Naive thymus-derived CD8-positive, alpha-beta T cell (primary cell): ENCODE measurements at places on chromosomes 11 and 22. TPM values are rescaled to one million over a fixed set of nuclear protein-coding genes. Genes with fewer than 3 reads are reported as not detected.

KDM4E gene
- not detected for polyA plus RNA-seq

GRCh38 chr11:46976182-46976854, 39.8 kb downstream of the CSTPP1 start:
- H3K4me3 ChIP-seq, result no peak overlapping the region
- peaks cover 9% of the 10 kb centered on the region for H3K4me1 ChIP-seq
- no peak for DNase-seq
- no peaks in the 10 kb centered on the region for H3K36me3 ChIP-seq
- no peaks in the 10 kb centered on the region for H3K27me3 ChIP-seq

- H3K36me3 ChIP-seq, result no peaks in the 10 kb centered on the region
- no peak for DNase-seq
- H3K27ac ChIP-seq, result no peak overlapping the region
- peaks cover 17% of the 10 kb centered on the region for H3K4me1 ChIP-seq
- peaks cover 7% of the 10 kb centered on the region for H3K27me3 ChIP-seq
- H3K4me3 ChIP-seq, result peak overlapping the region; percentile 55
These were observed 68.6 kb downstream of the LRP5 start for GRCh38 chr11:68380786-68381622.

GRM5 gene
- polyA plus RNA-seq, result not detected

- H3K27ac ChIP-seq, result no peak overlapping the region
- H3K4me1 ChIP-seq, result peaks cover 12% of the 10 kb centered on the region
- DNase-seq, result no peak
- H3K4me3 ChIP-seq, result no peak overlapping the region
- H3K36me3 ChIP-seq, result no peaks in the 10 kb centered on the region
These were observed 3.8 kb upstream of the CAPN5 start for GRCh38 chr11:77062924-77063323.

DNA sequence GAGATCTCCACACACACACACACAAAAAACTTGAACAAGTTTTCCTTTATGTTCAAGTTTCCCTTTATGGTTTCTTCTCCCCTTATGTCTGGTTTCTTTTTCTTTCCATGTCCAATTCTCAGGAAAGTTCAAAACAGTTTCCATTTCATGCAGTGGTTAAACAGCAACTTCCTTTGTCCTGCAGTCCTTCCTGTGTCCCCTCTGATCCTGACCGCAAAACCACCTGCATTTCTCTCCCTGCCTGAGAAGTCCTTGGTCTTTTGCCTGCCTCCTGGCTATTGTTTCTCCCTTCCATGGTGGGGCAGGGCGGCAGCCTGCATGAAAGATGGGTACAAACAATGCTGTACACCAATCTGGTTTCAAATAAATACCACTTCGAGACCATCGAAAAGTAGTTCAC, 58.3 kb upstream of the SORL1 start:
- peaks cover 11% of the 10 kb centered on the region for H3K4me1 ChIP-seq
- H3K4me3 ChIP-seq, result no peak overlapping the region
- no peaks in the 10 kb centered on the region for H3K36me3 ChIP-seq
- no peaks in the 10 kb centered on the region for H3K27me3 ChIP-seq
- H3K27ac ChIP-seq, result no peak overlapping the region
- no peak for DNase-seq

DNA sequence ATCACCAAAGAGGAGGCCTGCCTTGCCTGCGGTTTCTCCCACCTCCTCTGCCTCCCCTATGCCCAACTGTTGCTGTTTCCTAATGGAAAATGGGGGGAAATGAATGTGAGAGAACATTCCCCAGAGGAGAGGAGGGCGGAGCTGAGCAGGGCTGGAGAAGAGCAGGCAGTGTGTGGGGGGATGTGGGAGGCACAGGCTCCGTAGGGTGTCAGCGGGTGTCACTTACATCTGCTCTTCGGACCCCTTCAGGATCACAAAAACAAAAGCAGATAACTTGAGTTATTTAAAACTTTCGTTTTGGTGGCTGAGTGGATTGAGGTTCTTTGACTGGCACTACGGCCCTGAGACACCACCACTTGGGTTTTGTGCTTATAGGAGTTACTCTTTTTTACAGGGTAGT, 93.8 kb downstream of the CEP164 start:
- DNase-seq, result no peak
- H3K27ac ChIP-seq, result no peak overlapping the region

DNA sequence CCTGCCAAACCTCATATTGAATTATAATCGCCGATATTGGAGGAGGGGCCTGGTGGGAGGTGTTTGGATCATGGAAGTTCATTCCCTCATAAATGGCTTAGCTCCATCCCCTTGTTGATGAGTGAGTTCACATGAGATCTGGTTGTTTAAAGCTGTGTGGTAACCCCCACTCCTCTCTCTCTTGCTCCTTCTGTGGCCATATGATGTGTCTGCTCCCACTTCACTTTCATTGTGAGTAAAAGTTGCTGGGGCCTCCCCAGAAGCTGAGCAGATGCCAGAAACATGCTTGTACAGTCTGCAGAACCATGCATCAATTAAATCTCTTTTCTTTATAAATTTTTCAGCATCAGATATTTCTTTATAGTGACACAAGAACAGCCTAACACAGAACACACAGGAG, 929.0 kb upstream of the FAT3 start:
- no peak for DNase-seq
- H3K4me1 ChIP-seq, result no peaks in the 10 kb centered on the region
- no peak overlapping the region for H3K4me3 ChIP-seq

DNA sequence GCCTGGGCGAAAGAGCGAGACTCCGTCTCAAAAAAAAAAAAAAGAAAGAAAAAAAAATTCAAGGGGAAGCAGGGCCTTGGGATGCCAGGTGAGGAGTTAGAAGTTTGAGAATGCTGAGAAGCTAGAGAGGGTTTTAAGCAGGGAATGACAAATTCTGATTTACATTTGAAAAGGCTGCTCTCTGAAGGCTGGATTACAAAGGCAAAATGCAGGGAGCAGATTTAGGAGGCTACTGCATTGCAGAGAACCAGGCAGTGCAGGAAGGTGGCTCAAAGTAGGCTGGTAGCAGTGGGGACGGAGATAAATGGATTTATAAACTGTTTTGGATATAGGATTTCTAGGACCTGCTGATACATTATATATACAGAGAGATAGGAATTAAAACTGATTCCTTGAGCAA, 66.6 kb downstream of the KCNC1 start:
- H3K4me3 ChIP-seq, result no peak overlapping the region
- H3K27ac ChIP-seq, result no peak overlapping the region
- no peak for DNase-seq

DNA sequence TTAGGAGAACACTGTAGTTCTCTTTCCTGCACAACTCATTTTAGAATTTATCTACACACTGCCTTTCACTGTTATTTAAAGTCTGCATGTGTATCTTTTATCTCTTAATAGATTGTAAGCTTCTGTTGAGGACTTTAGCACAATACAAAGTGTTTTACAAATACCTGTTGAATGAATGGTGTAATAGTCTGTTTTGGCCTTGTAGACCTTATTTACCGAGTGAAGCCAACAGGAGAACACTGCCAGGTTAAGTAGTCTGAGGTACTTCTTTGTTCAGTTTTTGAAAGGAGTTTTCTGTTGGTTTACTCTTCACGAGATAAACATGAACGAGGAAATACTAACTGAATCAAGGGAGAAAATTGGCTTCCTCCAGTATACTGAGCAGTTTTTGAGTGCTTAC, 31.0 kb downstream of the SIK2 start:
- peaks cover 6% of the 10 kb centered on the region for H3K36me3 ChIP-seq
- H3K27me3 ChIP-seq, result no peaks in the 10 kb centered on the region
- H3K4me1 ChIP-seq, result peaks cover 31% of the 10 kb centered on the region
- H3K4me3 ChIP-seq, result no peak overlapping the region
- no peak for DNase-seq

- peak overlapping the region; percentile 84 for H3K4me3 ChIP-seq
- H3K27ac ChIP-seq, result peak overlapping the region; percentile 97
- peaks cover 67% of the 10 kb centered on the region for H3K36me3 ChIP-seq
- H3K27me3 ChIP-seq, result no peaks in the 10 kb centered on the region
- peaks cover 17% of the 10 kb centered on the region for H3K4me1 ChIP-seq
These were observed 11.7 kb downstream of the PHRF1 start for GRCh38 chr11:587978-588380.

DNA sequence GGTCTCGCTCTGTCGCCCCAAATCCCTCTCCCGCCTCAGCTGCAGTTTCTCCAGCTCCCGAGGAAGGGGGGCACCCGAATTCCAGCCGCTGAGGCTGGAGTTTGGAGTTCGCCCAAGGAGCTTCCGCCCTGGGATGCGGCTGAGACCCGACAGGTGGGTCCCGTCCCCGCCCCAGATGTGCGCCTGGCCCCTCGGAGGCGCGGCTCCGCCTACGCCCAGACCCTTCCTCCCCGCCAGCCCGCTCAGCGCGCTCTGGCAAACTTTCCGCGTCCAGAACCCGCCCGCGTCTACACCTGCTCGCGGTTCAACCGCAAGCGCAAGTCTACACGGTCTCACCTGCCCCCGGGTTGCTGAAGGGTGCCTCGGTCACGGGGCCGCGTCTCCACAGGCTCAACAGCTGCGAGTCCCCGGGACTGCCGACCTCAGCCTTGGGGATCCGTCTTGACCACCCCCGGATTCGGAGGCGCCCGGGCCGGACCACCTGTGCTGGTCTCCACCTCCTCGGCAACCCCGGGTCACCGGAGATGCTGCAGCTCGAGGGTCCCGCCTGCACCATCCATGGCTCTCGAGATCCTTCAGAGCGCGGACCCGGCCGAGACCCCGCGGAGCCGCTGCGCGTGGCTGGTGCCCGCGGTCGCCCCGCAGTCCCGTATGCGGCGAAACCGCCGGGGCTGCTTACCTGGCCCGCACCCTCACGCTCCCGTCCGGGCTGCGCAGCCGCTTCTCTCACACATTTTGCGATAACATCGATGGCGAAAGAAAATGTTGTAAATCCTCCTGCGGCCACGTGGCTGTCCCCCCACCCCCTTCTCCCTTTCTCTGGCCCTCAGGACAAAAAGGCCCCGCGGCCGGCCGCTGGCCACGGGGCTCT, 63.6 kb downstream of the NFAM1 start:
- peak overlapping the region; percentile 88 for H3K4me3 ChIP-seq
- no peak for DNase-seq
- peaks cover 4% of the 10 kb centered on the region for H3K27me3 ChIP-seq
- peaks cover 17% of the 10 kb centered on the region for H3K4me1 ChIP-seq

- H3K27me3 ChIP-seq, result no peaks in the 10 kb centered on the region
- no peaks in the 10 kb centered on the region for H3K4me1 ChIP-seq
- no peak overlapping the region for H3K4me3 ChIP-seq
- no peak for DNase-seq
These were observed 97.8 kb downstream of the OSBP2 start for GRCh38 chr22:30792456-30792855.

- no peak for DNase-seq
- H3K27ac ChIP-seq, result peak overlapping the region; percentile 44
- H3K4me3 ChIP-seq, result peak overlapping the region; percentile 8
- peaks cover 24% of the 10 kb centered on the region for H3K4me1 ChIP-seq
- H3K36me3 ChIP-seq, result no peaks in the 10 kb centered on the region
- no peaks in the 10 kb centered on the region for H3K27me3 ChIP-seq
These were observed 62.2 kb upstream of the ADA2 start for GRCh38 chr22:17281440-17281841.

DNA sequence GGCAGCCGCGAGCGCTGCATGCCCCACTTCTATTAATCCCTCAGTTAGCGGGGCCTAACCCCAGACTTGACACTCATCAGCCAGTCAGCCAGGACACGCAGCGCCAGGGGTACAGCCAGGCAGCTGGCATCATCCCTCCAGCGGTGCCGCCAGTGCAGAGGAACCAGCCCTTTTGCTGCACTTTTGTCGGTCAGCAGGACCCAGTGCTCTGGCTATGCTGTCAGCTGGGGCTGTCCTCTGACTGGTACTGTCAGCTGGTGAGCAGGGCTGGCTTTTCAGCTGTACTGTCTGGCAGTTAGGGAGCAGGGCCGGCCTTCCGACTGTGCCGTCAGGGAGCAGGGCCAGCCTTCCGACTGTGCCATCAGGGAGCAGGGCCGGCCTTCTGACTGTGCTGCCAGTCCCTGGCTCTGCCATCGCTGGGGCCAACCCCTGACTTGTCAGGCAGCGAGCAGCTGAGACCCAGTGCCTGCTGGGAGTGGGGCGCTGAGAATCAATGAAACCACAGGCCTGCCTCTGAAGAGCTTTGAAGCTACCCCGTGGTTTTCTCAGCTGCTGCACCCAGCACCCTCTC, 115.4 kb downstream of the KIAA1671 start:
- peak overlapping the region; percentile 94 for H3K27ac ChIP-seq
- no peaks in the 10 kb centered on the region for H3K36me3 ChIP-seq
- no peaks in the 10 kb centered on the region for H3K27me3 ChIP-seq
- DNase-seq, result peak; percentile 68
- peaks cover 95% of the 10 kb centered on the region for H3K4me1 ChIP-seq

ZNF214 gene
- not detected for polyA plus RNA-seq

GRCh38 chr22:30161051-30161469, 80.8 kb downstream of the HORMAD2 start:
- H3K4me3 ChIP-seq, result no peak overlapping the region

DNA sequence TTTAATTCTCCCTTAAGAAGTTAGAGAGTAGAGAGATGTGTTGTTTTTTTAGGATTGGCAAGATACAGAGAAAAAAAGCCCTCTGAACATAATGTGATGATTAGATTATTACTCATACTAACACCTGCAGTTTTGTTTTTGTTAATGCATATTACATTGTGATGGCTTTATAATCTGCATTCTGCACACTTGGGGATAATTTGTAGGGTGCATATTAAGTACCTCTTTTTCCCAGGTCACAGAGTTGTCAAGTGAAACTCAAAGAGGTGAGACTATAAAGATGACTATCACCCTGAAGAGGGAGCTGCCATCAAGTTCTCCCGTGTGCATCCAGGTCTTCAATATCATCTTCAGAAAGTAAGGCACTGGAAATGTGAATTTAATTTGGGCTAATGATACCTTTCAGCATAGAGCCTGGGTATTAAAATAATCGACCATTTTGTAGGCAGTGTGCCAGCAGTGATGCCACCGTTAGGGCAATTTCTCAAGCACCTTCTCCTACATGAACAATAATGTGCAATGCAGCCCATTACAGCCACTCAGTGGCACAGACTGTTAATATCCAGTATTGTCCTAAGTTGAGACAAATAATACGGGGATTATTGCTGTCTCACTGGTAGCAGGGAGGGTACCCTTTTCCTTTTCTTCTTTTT, 16.2 kb downstream of the PIWIL4 start:
- H3K36me3 ChIP-seq, result no peaks in the 10 kb centered on the region
- no peak overlapping the region for H3K27ac ChIP-seq
- no peak for DNase-seq
- H3K4me3 ChIP-seq, result no peak overlapping the region
- H3K4me1 ChIP-seq, result no peaks in the 10 kb centered on the region

GRCh38 chr11:131763193-131763890, 392.9 kb downstream of the NTM start:
- no peak overlapping the region for H3K4me3 ChIP-seq
- no peak overlapping the region for H3K27ac ChIP-seq
- H3K27me3 ChIP-seq, result no peaks in the 10 kb centered on the region
- no peaks in the 10 kb centered on the region for H3K4me1 ChIP-seq
- DNase-seq, result no peak

IL17REL gene
- polyA plus RNA-seq, result not detected

TMPRSS5 gene
- polyA plus RNA-seq, result not detected

- peaks cover 29% of the 10 kb centered on the region for H3K27me3 ChIP-seq
- no peaks in the 10 kb centered on the region for H3K36me3 ChIP-seq
- peaks cover 14% of the 10 kb centered on the region for H3K4me1 ChIP-seq
- DNase-seq, result no peak
These were observed 50.2 kb downstream of the IGF2 start for GRCh38 chr11:2088746-2089535.
